ENCODE measurements at places on chromosomes 3 and 15. TPM values are rescaled to one million over a fixed set of nuclear protein-coding genes. Genes with fewer than 3 reads are reported as not detected.

Gene MUSTN1
- total RNA-seq, result 56.8 TPM

Gene THSD4
- 53.8 TPM for total RNA-seq

Gene BOC
- 45.1 TPM for total RNA-seq

Gene TIMP4
- total RNA-seq, result 8.3 TPM

Gene HYKK
- total RNA-seq, result 4.5 TPM

Gene LMAN1L
- not detected for total RNA-seq

Gene LRRIQ4
- not detected for total RNA-seq
